ENCODE measurements at places on chromosomes 4 and X. TPM values are rescaled to one million over a fixed set of nuclear protein-coding genes. Genes with fewer than 3 reads are reported as not detected.

EPGN gene
- not detected for total RNA-seq

GABRA4 gene
- total RNA-seq = not detected

CXCL1 gene
- total RNA-seq = 7.3 TPM

MAGEH1 gene
- 44.0 TPM for total RNA-seq

MBNL3 gene
- total RNA-seq = 2.8 TPM

NKX1-1 gene
- total RNA-seq = not detected

SMPX gene
- total RNA-seq = not detected

GRPR gene
- total RNA-seq = under 0.01 TPM

SHROOM3 gene
- total RNA-seq = 12.6 TPM

INTU gene
- 1.3 TPM for total RNA-seq

All from bronchus fibroblast of lung (primary cell).